Ammon's horn (tissue), 1 donor: ENCODE measurements at places on chromosomes 13 and 19.
A peak's percentile ranks its signal among the peaks of the same experiment; 100 is the strongest.

DNA sequence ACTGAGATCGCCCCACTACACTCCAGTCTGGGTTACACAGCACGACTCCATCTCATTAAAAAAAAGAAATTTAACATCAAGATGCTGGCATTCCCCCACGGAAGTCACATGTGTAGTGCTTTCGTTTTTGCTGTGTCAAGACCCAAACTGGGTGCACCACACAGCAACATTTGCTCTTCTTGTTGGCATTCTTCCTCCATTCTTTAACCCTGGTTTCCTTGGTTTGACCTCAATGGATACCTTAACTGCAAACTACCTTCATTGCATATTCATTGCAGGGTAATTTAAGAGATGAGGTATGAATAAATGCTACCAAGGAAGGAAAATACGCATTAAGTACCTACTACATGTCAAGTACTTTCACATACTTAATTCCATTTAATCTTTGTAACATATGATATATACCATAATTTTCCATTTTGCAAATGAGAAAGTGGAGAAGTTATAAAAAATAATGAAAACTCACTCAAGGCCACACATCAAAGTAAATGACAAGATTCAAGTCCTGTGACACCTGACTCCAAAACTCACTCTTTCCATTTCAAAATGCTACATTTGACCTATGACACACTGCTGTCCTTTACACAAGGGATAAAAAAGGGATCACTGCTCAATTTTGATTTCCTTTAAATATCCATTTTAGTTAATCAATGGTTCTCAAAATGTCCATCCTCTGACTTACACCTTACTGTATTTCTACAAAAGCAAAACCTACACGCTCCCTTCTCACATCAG, 59.2 kb downstream of the STK24 start:
- no peak for DNase-seq

DNA sequence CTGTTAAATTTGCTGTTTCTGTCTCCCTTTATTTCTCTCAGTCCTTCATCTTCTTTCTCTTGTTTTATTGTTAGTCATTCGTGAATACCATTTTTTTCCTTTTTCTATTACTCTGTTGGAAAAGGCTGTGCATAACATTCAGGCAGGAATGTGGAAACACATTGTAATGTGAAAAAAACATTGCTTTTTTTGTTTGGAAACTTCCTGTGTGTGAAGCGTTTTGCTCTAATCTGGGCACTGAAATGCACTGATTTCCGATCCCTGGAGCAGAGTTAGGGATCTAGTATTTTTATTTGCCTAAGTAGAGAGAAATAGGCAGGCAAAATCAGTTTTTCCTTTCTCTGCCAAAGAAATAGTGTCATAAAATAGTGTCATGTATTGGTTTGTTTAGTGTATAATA, 155.5 kb downstream of the PCCA start:
- DNase-seq = no peak

DNA sequence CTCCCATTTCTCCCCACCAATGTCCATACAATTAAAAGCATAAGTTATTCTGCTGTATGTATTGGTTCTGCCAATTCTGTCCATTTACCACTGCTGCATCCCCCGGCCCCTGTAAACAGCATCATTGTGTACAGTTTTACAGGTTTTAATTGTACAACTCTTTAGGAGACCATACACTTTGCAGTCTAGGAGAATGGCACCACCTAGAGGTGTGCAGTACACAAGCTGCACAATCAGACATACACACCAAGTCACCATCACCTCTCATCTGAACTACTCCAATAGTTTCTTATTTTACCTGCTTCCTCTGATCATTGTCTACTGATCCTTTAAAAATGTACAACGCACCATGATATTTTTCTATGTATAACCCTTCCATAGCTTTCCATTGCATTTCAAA, 855.9 kb upstream of the KLHL1 start:
- DNase-seq = peak; percentile 12

DNA sequence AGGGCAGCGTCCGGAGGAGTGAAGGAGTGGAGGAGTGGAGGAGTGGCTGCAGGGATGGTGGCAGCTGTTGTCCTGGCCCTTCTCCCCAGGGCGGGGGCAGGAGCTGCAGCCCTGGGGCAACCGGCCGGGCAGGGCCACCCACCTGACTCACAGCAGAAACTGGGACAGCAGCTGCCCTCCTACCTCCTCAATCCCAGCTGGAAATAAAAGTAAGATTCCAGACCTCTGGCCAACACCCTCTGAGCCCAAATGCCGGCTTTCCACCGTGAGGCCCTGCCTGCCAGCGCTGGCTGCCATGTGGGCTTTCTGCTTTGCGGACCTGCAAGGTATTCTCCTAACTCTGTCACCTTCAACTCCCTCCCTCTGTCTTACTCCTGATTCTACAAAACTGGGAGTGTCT, 3.3 kb upstream of the CLPP start:
- no peak for DNase-seq

DNA sequence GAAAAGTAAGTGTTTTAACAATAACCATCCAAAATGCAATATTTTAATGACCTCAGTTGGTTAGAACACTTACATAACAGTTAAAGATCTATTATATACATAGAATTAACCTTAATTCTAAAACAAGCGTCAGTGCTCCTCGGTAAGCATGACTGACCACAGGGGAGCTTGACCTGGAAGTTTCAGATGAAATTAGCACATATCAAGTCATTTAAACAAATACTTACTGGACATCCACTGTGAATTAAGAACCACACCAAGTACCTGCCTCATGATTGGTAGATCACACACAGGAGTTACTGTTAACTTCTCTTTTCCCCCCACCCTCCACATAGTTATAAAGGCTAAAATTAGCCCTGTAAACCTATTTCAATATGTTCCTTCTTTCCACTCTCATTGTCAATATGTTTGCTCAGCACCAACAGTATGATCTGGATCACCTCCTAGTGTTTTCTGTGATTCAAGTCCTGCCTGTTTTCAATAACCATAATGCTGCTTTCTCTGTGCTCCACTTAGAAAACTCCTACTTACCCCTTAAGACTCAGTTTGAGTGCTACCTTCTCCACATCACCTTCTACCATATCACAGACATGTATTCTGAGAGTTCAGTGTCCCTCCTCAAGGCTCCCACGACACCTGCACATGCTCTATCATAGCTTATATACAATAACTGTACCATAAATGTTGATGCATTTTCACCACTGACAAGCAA, 209.0 kb downstream of the VWA8 start:
- DNase-seq = no peak

- peak; percentile 72 for DNase-seq
These were observed 2.7 kb upstream of the GNA15 start for GRCh38 chr19:3132971-3133792.

DNA sequence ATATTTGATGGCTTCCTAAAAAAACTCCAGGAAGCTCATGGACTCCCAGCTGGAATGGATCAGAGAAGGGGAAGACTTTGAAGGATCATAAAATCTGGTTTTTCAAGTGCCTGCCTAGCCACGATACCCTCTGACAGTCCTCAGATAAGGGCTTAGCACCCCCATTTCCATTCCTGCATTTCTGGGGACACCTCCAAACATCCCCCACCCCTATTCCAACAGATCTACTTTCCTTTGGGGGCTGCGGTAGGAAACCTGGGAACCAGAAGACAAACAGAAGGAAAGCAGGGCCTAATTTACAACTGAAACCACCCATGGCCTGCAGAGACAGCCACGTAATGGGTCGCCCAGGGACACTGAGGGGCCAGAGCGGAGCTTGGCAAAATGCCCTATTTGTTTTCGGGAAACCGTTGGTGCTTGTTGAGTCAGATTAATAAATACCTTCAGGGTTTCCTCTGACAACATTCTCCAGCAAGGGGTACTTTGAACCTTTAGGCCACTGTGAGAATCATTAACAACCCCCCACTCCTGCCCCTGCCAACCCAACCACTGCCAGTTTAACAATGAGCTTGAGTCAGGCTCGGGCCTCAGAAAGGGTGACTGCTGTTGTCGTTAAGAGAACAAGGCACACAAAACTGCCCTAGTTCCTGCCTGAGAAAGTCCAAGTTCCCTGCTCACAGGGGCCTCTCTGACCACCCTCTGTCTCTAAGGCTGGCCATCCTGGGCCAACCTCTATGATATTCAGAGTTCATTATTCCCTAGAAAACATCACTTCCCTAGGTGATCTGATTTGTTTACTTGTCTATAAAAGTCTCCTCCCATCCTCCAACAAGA, 23.5 kb downstream of the RHPN2 start:
- DNase-seq = peak; percentile 52

- DNase-seq = peak; percentile 80
These were observed 108.7 kb upstream of the MBNL2 start for GRCh38 chr13:97113231-97114001.

DNA sequence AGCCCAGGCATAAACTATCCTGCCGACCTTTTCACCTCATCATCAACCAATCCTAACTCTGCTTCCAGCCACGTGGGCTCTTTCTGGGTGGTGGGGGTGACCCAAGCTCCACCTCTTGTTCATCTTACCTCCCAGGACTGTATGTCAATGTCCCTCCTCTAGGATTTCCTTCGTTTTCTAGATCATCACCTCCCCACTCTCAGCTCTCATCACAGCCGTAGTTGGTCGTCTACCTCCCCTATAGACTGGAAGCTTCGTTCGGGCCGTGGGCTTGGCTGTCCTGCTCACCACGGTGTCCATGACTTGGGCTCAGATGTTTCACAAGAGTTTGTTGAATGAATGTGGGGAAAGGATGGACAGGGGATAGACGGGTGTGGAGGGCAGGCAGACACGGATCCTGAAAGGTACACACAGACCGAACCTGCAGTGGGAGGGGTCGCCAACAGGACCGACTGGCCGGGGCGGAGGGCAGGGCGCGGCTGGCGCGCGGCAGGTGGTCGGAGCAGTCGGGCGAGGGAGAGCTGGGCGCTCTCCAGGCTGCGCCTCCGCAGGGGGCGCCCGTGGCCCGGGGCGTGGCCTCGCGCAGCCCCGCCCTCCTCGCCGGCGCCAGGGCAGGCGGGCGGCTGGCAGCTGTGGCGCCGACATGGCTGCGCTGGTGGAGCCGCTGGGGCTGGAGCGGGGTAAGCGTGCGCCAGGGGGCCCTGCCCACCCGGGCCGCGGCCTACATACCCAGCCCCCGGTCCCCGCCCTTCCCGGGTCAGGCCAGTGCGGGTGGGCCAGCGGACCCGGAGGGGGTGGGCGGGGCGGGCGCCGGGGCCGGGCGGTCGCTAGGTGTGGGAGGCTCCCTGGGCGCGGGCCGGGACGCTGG, at the start of gene LIN7B:
Gene LIN7B, plus strand, starts transcription at position 609 of the 868 bp plus-strand sequence. Its CDS starts 35 bp downstream, at position 644.
- peak; percentile 79 for DNase-seq

GRCh38 chr13:75495938-75496337, 14.0 kb upstream of the TBC1D4 start:
- no peak for DNase-seq

- no peak for DNase-seq
These were observed 12.7 kb downstream of the FARP1 start for GRCh38 chr13:98155475-98156109.

- no peak for DNase-seq
These were observed 13.1 kb upstream of the MZF1 start for GRCh38 chr19:58586133-58586765.

DNA sequence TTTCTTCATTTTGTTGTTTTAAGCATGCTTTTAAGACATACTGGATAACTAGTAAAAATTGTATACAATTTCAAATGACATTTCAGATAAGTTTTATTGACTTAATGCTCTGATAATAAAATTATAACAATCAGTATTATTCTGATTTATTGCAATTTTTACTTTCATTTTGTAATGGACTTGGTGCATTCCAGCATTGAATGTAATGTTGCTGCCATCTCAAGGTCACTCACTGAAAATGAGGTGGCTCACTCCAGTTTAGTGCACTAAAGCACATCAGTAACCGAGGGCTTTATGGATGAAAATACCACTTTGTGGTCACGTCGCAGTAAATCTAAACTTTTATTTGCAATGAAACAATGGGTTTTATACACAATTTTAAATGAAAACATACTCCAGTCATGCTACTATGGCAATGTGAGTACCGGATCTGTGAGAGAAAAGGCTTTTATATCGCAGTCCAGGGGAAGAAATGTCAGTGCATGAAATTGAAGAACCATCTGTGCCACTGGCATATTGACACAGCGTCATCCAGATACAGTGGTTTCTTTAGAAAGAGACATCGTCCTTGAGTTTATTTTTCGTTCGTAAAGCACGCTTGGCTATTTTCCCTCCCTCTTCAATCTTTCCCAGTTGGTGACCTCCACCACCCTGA, 20.7 kb upstream of the ZNF507 start:
- peak; percentile 60 for DNase-seq

DNA sequence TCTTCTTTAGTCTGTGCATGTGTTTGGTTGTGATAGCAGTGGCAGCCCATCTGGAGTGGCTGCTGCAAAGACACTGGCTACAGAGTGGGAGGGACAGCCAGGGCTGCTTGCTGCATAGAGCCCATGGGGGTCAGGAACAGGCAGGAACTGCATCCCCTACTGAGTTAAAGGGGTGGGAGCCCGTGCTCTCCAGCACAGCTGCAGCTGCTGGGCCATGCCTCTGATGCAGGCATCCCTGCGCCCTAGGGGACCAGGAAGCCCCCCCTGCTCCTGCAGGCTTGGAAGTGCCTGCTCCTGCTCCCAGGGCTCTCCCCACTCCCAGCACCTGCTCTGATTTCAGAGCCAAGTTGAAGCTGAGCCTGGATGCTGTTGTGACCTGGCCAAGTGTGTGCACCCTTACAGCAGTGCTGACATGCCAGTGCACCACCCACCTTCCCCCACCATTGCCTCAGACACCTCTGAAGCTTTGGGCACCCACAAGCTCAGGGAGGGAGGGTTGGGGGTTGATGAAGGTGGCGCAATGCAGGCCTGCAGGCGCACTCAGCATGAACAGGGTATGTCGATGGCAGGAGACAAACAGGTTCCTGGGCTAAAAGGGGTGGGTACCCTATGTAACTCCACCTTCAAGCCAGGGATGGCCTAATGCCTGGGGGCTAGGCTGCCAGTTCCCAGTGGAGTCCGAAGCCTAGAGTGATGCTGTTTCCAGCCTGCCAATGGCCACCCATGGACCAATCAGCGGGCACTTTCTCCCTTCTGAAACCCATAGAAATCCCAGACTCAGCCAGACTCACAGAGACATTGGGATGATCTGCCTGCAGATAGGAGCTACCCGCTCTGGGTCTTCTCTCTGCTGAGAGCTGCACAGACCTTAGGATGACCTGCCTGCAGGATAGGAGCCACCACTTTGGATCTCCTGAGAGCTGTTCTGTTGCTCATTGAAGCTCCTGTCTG, 919.9 kb upstream of the MIR17HG start:
- no peak for DNase-seq
